ENCODE measurements at places on chromosomes 2 and 18.

DNA sequence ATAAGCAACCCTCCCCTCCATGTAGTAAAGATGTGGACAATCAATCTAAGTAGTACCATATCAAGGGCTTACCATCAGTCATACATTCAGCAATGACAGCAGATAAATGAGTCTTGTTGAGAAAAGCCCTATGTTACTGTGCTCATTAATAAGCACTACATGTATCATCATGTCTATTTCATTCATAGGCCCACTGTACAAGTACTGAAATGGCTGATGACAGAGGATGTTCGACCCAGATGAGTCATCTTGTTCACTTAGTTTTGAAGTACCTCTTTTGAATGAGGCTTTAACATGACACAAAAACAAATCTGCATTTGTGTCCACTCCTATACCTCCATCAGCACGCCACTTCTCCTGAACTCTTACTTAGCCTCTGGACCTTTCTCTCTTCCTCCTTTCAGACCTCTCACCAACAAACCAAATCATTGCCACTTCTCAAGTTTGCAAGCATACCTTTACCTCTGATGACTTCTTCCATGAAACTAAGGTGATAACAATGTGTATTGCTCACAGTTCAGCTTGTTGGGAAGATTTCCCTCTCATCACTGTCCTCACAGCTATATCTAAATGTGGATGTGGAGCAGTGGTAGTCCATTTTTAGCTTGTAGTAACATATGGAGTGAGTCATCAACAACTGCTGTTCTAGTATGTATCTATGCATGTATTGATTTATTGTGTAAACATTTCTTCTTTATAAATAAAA lies 921.0 kb upstream of the SLC39A10 start:
- DNase-seq, result no peak

GRCh38 chr18:58391932-58392323 lies 237.0 kb downstream of the ALPK2 start:
- DNase-seq, result no peak

- DNase-seq, result no peak
These were observed 40.9 kb downstream of the TMEM247 start for GRCh38 chr2:46520130-46520711.

DNA sequence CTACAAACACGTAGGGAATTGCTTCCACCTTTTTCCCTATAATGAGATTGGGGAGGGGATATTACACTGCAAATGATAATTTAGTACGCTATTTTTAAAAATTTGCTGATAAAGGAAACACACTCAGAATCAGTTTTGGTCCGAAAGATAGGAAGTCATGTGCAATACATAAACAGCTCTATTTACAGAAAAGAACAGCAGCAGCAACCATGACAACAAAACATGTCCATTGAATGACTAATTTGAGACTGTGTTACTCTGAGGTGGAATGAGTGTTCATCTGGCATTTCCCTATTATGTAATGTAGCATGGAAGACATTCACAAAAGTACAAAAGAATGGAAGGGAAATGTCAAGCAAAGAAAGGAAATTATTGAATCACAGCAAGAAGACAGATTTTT lies 337.2 kb downstream of the NBAS start:
- DNase-seq, result no peak

DNA sequence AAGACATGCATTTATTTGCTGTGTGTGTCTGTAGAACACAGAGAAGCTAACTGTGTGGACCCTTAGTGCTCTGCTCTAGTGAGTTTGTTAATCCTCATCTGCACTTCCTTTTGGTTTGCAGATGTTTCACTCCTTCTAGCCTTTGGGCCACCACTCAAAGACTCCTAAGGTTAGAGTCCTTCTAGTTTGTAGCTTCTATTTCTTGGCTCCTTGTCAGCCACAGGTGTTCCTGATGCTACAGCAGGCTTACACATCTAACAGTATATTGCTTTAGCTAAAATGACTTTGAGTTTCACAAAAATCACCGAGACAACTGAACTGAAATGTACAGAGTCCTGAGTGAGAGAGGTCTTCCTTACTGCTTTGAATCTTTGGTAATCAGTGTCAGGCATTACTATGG lies 551.4 kb downstream of the NRXN1 start:
- DNase-seq, result no peak
